Sigmoid colon (tissue), 7 donors: ENCODE measurements at places on chromosomes 4 and X.

DNA sequence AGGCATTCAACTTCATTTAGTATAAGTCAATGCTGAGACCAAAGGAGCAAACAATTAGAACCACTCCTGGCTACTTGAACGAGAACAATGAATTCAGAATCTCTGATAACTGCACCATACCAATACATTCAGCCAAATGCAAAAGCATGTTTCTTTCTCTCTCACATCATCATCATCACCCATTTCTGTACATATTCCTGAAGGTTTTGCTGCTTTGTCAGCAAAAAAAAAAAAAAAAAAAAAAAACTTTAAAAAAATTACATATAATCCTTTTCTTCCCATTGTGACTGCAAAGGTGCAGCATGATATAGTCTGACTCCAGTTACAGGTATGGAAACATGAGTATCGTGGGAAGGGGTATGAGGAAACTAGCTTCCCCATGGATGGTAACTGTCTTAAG lies 35.6 kb downstream of the FBXW7 start:
- DNase-seq = no peak

DNA sequence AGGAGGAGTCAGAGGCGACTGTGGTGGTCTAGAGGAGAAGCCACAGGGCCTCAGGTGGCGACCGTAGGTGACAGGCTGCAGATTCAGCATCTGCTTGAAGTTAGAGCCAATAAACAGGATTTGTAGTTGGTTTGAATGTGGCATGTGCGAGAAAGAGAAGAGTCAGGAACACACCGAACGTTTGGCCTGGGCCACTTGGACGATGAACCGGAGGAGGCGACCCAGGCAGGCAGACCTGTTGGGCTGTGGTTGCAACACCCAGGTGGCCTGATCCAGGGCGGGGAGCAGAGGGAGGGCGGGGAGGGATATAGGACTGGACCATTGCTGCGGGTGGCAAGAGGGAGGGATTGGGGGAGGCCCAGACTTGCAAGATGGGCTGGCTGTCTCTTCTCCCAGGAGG lies 10.0 kb upstream of the PSAPL1 start:
- DNase-seq = no peak

DNA sequence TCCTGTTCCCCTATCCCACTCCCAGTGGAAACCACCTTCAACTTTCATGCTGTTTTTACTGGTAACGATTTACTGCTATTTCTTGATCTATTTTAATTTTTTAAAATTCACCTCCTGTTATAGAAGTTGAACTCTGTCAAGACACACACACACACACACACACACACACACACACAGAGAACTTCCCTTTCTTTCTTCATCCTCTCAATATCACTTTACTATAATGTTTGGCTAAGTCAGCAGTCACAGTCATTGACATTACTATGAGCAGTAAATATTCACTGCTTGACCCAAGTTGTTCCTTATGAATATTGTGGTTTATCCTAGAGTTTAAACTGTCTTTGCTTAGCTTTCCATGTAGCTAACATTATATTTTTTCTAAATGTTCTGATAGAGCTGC lies 24.0 kb upstream of the SGMS2 start:
- no peak for DNase-seq

GRCh38 chr4:130099105-130099504 lies 1003.2 kb downstream of the C4orf33 start:
- DNase-seq = no peak

DNA sequence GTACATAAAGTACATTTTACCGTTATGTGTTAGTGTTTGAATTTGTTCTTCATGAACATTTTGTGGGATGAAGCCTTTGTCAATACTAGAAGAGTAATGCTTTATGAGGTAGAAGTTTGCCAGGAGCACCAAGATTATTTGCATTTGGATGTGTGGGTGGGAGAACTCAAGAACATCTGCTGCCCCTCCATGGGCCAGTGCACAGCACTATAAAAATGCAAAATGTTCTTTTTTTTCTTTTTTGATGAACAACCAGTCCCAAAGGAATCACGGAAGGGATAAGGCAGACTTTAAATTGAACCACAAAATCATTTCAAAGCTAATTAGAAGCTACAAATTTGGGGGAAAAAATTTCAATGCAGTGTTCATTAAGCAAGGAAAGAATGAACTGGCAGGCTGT lies 300.3 kb upstream of the NWD2 start:
- no peak for DNase-seq

DNA sequence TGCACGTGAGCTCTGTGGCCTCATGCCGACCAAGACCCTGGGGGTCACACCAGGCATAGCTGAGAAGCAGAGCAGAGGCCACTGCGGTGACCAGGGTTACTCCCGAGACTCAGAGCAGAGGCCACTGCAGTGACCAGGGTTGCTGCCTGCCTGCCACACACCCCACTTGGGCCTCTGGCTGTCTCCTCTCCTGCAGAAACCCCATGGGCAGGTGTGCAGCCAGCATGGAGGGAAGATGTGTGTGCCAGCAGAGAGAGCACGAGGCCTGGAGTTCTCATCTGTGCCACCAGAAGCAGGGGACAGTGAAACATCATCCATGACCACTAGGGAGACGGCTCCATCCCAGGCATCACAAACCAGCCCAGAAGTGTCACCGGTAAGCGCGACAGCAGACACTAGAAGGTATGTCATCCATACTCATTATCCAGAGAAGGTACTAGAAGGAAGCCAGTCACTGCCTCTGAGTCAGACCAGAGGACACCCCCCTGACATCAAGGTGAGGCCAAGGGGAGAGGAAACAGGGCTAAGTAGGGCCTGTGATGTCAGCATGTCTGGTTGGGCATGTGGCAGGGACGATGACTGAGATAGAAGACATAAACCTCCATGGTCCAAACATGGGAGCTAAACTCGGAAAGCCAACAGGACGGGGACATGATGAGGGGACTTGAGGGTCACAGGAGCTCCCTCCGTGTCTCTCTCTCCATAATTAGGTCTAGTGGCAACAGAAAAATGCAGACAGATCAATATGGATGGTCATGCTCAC lies 24.2 kb upstream of the SPON2 start:
- DNase-seq = peak; percentile 56
